ENCODE measurements at places on chromosomes 6 and 20.
A peak's percentile ranks its signal among the peaks of the same experiment; 100 is the strongest.

- no peak for DNase-seq
These were observed 179.0 kb upstream of the FOXA2 start for GRCh38 chr20:22763257-22763906.

GRCh38 chr20:48740712-48741111 is 87.1 kb downstream of the PREX1 start:
- DNase-seq = no peak

- no peak for DNase-seq
These were observed 3.1 kb upstream of the ATXN1 start for GRCh38 chr6:16764188-16764950.

- no peak for DNase-seq
These were observed 268.5 kb upstream of the EXOC2 start for GRCh38 chr6:961407-961960.

GRCh38 chr6:122798099-122798641 is 9.1 kb downstream of the SMPDL3A start:
- DNase-seq = no peak

GRCh38 chr20:10501402-10501801 is 66.3 kb downstream of the SLX4IP start:
- DNase-seq = no peak

DNA sequence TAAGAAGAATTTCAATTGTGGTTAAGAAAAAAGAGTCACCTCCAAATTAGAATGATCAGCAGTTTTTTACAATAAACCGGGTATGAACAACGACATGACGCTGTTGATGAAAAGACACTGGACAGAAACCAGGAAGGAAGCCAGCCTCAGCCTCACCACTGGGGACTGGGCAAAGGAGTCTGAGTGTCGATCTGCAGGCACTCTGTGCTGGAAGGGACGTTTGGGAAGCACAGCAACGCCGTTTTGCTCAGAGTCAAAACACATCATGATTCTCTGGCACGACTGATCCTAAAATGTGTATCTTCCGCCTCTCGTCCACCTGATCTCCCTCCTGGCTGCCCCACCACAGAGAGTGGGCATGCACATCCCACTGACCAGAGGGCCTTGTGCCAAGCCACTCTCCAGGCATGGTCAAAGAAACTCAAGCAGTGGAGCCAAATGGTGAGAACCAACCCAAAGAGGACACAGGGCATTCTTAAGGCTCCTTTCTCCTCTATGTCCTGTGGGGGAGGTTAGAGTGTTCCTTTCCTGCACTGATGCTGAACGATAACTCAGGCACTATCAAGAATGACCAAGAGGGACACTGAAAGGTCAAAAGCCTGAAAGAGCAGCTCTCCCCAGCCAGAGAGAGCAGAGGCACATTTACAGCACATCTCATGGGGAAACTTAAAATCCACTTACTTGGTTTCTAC is 68.8 kb downstream of the AGPAT4 start:
- no peak for DNase-seq

- no peak for DNase-seq
These were observed 87.5 kb downstream of the TRERF1 start for GRCh38 chr6:42363926-42364849.

GRCh38 chr6:75283907-75284631 is 523 bp downstream of the TMEM30A start:
- DNase-seq = peak; percentile 40

DNA sequence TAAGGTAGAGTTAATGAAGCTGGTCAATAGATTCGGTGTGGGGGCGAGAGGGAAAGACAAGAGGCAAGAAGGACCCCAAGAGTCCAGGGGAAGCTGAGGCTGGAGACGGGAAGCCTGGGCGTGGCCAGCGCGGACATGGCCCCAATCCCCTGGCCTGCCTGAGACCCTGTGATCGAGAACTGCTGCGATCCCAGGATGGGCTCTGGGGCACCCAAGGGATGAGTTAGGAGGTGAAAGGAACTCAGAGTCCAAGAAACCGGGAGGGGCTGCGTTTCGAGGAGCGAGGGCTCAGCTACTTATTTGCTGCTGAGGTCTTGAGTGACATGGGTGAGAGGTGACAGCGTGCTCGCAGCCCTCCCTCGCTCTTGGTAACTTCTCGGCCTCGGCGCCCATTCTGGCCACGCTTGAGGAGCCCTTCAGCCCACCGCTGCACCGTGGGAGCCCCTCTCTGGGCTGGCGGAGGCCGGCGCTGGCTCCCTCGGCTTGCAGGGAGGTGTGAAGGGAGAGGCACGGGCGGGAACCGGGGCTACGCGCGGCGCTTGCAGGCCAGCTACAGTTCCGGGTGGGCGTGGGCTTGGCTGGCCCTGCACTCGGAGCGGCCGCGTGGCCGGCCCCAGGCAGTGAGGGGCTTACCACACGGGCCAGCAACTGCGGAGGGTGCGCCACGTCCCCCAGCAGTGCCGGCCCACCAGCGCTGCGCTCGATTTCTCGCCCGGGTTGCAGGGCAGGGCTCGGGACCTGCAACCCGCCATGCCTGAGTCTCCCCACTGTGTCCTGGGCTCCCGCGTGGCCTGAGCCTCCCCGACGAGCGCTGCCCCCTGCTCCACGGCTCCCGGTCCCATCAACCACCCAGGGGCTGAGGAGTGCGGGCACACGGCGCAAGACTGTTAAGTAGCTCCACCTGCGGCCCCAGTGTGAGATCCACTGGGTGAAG is 58.2 kb downstream of the IRF4 start:
- no peak for DNase-seq

GRCh38 chr20:23565503-23566045 is 2.7 kb downstream of the CST9L start:
- no peak for DNase-seq

DNA sequence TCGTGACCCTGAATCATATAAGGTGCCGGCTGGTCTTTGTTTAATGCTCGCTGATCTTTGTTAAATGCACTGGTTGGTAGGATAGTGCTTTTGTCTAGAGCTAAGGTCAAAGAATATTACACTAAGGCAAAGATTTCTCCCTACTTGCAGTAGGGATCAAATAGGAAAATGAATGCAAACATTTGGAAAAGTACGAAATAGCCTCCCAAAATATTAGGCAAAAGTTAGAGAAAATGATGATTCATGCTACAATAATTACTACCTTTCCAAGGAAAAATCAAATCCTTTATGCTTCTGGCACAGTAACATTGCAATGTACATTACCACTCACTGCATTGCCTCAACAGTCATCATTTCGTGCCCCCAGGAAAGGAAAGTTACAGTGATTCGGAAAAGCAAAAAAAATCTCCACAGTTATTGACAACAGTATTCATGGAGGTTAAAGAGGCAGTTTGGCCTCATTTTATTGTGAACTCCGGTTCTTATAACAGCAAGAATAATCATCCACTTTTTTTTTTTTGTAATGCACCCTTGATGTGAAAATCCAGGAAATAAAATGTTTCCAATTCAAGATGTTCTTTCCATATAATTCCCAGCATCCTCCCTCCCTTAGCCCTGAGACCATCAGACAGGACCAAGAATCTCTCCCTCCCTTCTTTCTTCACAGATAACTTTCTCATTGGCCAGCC is 61.7 kb upstream of the ZMYND8 start:
- DNase-seq = no peak

DNA sequence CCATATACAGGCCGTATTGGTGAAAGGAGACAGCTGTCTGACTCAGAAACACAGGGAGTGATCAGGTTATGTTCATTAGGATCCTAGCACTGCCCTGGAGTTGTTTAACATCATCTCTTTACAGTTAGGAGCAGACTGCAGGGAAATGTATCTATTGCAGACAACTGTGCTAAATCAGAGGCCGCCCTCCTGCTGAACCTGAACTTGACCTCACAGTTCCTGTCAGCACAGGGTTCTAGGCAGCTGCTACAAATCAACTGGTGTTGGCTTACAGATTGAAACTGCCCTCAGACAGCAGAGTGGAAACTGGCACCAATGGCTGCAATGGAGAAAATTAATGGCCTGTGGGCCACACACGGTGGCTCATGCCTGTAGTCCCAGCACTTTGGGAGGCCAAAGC is 3.7 kb upstream of the RPP40 start:
- no peak for DNase-seq

GRCh38 chr6:10838794-10839333 is 525 bp upstream of the MAK start:
- DNase-seq = no peak

DNA sequence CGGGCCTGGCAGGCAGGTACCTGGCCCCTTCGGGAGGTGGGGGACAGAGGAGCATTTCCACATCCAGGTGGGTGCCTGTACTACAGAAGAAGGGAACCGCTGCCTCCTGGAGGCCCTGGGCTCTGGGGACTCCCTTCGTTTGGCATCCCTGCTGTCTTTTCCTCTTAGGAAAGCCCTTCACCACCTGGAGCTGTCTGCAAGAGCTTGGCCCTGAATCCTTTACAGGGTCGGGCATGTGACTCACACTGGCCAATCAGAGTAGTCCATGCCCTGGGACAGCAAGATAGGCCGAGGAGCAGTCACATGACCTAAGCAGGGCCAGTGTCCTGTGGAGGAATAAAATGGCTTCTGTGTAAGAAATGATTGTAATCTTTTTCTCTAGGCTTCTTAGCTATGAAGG is 224.9 kb downstream of the ANKRD60 start:
- no peak for DNase-seq

GRCh38 chr6:3304500-3305215 is 45.9 kb downstream of the PSMG4 start:
- DNase-seq = no peak

DNA sequence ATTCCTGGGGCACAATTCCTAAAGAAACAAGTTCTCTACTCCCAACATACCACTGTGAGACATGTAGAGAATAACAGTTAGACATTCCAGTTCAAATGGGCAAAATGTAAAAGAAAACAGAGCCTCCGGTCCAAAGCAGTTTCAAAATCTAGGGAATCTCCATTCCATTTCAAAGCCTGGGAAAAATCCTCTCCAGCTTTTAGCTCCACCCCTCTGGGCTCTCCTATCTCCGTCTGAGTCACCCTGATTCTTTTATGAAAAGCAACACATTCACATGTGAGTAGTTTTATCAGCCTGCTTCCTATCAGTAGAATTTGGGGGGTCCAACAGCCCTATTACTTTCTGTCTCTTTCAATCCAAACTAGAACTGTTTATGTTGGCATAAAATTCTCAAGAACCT is 3.7 kb downstream of the CSNK2A1 start:
- no peak for DNase-seq

DNA sequence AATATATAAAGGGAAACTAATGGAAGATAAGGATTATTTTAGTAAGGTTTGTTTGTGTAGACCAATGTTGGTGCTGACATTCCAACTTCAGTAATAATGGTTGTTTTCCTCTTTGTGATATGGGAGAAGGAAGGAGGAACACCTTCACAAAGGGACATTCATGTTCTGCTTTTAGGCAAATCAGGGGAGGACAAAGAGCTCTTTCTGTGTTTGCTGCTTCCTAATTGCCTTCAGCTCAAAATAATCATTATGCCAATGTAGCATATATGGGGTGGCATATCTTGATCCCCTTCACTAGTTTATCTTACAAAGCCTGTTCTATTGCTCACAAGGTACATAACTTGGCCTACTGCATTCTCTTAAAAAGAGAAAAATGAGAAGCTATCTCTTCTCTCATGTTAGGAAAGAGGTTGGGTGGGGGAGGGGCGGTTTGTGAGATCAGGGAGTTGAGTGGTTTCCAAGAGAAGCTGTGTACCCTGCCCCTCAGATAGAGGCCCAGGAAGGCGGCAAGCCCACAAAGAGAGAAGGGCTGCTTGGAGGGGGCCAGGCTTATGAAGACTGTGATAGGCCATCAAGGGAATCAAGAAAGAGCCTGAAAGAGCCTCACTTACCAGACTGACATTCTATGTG is 4.7 kb upstream of the ADGRG6 start:
- DNase-seq = no peak

GRCh38 chr6:148968771-148969602 is 222.2 kb downstream of the UST start:
- no peak for DNase-seq

DNA sequence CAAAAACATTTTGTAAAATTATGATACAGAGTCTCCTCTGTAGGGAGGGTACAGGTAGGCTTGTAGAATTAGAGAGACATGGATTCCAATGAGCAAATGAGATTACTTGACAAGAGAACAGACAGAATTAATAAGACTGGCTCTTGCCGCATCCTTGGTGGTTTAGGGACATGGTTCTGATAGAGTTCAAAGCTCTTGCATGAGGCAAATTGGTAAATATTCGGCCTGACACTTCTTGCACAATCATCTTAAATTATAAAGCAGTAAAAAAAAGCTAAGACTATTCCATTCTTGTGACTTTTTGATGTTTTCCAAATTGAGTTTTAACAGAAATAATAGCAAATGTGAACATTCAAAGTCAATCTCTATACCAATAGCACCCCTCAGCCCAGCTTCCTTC is 14.9 kb upstream of the KLHL31 start:
- no peak for DNase-seq

- DNase-seq = no peak
These were observed 185.7 kb upstream of the MARCKS start for GRCh38 chr6:113671421-113671820.

- DNase-seq = no peak
These were observed 29.0 kb downstream of the PDYN start for GRCh38 chr20:1964659-1965405.

DNA sequence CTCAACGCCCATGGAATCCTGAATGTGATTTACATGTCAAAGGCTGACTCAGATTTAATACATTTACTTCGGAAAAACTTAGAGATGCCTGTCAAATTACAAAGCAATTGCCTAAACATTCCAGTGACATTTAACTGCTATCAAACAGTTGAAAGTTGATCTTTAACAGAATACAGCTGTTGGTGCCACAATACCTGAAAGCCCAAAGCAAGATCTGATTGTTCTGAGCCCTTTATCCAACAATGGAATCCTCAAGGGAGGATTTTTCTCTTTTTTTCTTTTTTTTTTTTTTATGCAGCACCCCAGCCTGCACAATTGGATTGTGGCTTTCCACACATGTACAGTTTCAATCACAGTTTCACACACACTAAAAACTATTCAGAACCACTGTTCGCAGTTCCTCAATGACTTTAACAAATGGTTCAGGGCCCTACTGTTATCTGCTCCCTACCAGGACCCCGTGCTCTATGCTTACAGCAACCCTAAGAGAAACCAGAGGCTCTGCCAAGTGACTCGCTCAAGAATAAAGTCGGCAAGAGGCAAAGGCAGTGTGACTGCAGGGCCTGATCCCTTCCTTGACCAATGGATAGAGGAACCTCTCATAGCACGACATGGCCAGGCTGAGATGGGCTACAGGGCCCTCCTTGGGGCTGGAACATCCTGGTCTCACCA is 33.3 kb downstream of the EPB41L2 start:
- no peak for DNase-seq

- DNase-seq = no peak
These were observed 221.0 kb downstream of the PTPRT start for GRCh38 chr20:42968746-42969145.

- no peak for DNase-seq
These were observed 15.4 kb upstream of the STMND1 start for GRCh38 chr6:17086469-17086868.
